ENCODE measurements at places on chromosomes 5 and 9. TPM values are rescaled to one million over a fixed set of nuclear protein-coding genes. Genes with fewer than 3 reads are reported as not detected.

NUTM2G gene
- total RNA-seq = not detected

ENTPD8 gene
- not detected for total RNA-seq

SLC25A2 gene
- 0.61 TPM for total RNA-seq

ITGA2 gene
- total RNA-seq = 2.4 TPM

ST6GALNAC6 gene
- 109 TPM for total RNA-seq

Measured in mesenteric fat pad (tissue), 1 donor.